ENCODE measurements at places on chromosomes 1 and 21. TPM values are rescaled to one million over a fixed set of nuclear protein-coding genes. Genes with fewer than 3 reads are reported as not detected.
A peak's percentile ranks its signal among the peaks of the same experiment; 100 is the strongest.

GRCh38 chr1:12434174-12434573 lies 183.8 kb downstream of the DHRS3 start:
- peak; percentile 57 for ATAC-seq

LRRN2 gene
- 7.5 TPM for total RNA-seq

DNA sequence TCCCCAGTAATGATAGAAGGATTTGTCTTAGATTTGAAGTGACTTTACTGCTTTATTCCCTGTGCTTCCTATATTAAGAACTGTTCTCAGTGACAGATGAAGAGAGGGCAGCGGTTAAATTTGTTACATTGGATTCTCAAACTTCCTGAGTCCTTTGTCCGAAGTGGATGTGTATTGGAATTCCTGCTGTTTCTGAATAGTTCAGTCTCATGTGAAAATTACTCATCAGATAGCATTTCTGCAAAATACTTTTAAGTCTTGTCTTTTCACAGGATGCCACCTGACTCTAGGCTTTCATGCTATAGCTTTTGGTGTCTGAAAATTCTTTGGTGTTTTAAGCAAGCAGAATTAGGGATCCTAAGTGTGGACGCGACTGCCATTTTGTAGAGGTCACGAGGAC lies 83.6 kb downstream of the PRDM2 start:
- no peak for ATAC-seq

DNA sequence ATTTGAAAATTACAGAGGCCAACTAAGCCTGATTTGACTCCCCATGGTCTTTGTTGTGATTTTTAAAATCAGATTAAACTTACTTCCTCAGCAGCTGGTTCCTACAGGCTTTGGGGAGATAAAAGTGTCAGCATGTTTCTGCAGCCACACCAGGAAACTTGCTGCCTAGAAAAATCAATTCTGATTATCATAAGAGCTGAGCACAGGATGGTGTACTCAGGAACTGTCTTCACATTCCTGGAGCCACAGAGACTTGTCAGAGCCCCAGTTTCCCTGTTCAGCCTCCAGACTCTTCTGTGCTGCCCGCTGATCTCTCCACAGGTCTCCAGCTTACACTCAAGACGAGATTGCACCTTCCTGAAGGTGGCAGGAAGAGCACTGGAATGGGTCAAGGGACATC lies 23.9 kb downstream of the RAB3B start:
- no peak for ATAC-seq

GRCh38 chr1:11328444-11328843 lies 55.4 kb downstream of the UBIAD1 start:
- ATAC-seq = no peak

GRCh38 chr1:151187205-151187604 lies 2.8 kb downstream of the VPS72 start:
- no peak for ATAC-seq

Data from gastroesophageal sphincter (tissue), 4 donors.